IPS-NIHi11 (cell line): ENCODE measurements at places on chromosomes 11 and 22.

GRCh38 chr22:49365910-49366309 lies 461.8 kb downstream of the BRD1 start:
- no peak for DNase-seq

DNA sequence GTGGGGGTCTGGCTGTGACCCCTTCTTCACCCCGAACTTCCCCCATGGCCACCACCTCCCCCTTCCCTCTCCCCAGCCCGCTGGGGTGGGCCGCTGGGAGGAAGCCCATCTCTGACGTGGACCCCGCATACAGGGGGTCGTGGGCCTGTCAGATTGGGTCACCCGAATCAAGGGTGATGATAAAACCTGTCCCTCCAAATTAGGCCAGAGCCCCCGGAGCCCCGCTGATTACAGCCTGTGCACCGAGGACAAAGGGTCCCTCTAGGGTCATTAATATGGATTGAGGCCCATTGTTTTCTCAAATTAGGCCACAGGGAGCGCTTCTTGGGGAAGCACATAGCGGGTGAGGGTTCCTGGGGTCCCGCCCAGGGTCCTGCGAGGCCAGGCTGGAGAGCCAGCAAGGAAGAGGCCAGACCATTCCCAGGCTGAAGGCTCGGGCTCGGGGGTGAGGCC lies 4.9 kb upstream of the LINC01488 start:
- peak; percentile 59 for DNase-seq

DNA sequence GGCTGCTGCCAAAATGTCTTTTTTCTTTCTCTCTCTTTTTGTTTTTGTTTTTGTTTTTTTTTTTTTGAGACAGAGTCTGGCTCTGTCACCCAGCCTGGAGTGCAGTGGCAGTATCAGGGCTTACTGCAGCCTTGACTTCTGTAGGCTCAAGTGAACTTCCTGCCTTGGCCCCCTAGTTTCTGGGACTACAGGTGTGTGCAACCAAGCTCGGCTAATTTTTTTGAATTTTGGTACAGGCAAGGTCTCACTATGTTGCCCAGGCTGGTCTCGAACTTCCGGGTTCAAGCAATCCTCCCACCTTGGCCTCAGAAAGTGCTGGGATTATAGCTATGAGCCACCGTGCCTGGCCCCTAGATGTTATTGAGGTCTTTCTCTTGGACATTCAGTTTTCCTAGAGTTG lies 2.2 kb upstream of the DDX10 start:
- DNase-seq, result no peak

GRCh38 chr22:27639248-27640086 lies 162.1 kb downstream of the MN1 start:
- no peak for DNase-seq

DNA sequence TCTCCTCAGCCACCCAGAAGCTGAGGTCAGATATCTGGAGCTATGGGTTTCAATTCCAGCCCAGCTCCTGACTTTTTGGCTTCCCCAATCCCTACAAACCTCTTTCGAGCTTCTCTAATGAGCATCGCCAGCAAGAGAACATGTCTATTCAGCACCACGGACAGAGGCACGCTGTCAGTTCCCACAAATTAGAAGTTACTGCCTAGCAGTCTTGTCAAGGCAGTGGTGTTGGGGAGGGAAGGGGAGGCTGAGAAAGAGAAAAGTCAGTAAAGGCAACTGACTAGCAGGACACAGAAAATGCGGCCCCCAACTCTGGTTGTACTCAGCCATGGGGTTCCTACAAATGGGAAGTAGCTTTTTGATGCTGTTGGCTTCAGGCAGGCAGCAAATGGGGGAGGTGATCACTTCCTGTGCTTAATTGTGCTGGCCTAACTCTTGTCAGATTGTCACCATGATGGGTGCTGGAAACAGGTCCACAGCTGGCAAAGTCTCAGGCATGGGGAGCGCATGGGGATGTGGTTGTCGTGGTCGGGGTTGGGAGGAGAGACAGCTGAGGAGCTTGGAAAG lies 205.9 kb downstream of the ST3GAL4 start:
- DNase-seq, result peak; percentile 83

GRCh38 chr11:79025622-79026021 lies 415.2 kb downstream of the TENM4 start:
- DNase-seq, result peak; percentile 33

DNA sequence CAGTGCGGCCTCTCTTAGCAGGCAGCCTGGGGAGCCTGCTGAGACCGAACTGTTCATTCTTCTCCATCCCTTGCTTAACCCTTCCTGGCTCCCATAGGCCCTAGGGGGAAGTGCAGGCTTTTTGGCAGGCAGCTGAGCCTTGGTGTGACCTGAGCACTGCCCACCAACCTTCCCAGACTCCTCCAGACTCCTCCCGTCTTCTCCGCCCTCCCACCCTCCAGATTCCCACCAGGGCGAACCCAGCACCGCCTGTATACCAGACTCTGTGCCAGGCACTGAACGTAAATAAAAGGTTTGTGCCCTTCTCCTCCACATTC lies 7.9 kb downstream of the RELT start:
- no peak for DNase-seq

- peak; percentile 93 for DNase-seq
Measured at GRCh38 chr22:46150655-46151477, 540 bp downstream of the PPARA start.

DNA sequence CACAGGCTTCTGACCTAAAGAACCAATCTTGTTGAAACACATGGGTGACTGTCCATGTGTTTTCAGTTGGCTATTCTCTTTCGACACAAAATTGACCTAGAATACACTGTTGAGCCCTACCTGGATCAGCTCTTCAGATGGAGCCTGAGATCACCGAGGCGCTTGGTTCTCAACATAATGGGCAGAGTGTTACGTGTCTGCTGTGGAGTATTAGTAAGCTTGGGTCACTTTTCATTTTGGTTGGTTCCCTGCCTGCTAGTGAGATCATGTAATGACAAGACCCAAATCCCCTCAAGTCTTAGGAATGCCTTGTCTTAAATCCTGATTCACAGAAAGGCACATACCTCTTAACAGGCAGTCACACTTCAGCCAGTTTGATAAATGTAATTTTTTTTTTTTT lies 8.7 kb downstream of the MED19 start:
- no peak for DNase-seq
